ENCODE measurements at places on chromosomes 1 and 21.
A peak's percentile ranks its signal among the peaks of the same experiment; 100 is the strongest.

DNA sequence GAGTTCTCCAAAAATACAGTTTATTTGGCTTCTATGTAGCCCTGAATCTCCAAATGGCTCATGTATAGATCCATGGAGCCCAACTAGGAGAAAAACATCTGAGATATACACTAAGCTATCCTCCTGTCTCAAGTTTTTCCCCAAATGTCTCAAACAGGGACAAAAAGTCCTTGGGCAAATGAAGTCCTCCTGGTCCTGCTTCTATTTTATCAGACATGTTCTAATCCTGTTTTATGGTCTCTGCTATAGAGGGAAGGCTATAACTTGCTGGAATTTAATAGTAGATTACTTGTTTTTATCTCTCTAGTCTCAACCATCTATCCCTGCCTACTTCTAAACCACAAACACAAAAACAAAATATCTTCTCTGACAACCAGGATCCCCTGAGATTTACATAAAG, 26.9 kb downstream of the CRP start:
- no peak for DNase-seq

GRCh38 chr1:201385299-201385891, 7.9 kb upstream of the TNNT2 start:
- DNase-seq: peak; percentile 49

- no peak for DNase-seq
These were observed 11.8 kb downstream of the IER5 start for GRCh38 chr1:181100015-181100905.

DNA sequence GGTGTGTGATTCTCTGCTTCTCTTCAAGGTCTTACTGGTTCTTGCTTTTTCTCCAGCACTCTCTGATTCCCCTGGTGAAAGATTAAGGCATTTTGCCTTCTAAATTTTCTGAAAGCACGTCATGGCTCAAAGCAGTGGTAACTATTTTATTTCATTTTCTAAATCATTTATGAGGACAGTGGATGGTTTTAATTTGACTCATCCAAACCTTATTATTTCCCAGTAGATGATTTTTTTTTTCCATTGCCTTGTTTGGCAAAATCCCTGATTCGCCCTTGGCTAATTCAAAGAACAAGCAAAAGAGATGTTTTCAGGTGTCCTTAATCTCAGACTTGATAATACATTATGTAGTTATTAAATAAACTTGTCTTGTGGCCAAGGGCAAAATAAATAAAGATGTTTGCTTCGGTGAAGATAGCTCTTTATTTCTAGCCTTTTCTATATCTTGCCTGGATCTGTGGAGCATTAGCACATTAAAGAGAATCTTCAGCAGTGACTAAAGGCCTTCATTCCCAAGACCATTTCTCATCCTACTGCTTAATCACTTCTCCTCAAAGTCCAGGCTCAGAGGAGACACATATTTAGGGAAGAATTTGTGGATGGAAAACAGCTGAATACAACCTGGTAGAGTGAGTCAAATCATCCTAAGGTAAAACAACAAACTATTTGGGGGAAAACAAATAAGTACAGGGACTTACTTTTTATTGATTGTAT, 359.8 kb downstream of the DUSP10 start:
- no peak for DNase-seq

GRCh38 chr1:30733493-30733892, 10.1 kb upstream of the MATN1 start:
- no peak for DNase-seq

- DNase-seq: no peak
These were observed 22.8 kb downstream of the SYF2 start for GRCh38 chr1:25209516-25209915.

- no peak for DNase-seq
These were observed 7.8 kb downstream of the ABCD3 start for GRCh38 chr1:94425821-94426484.

Measured in NCI-H446 (cell line).